Stimulated activated CD8-positive, alpha-beta memory T cell treated with anti-CD3 and anti-CD28 coated beads, Interleukin-2, amount 100 ng/mL, for 1 hour (primary cell): ENCODE measurements at places on chromosomes 12 and 14.

DNA sequence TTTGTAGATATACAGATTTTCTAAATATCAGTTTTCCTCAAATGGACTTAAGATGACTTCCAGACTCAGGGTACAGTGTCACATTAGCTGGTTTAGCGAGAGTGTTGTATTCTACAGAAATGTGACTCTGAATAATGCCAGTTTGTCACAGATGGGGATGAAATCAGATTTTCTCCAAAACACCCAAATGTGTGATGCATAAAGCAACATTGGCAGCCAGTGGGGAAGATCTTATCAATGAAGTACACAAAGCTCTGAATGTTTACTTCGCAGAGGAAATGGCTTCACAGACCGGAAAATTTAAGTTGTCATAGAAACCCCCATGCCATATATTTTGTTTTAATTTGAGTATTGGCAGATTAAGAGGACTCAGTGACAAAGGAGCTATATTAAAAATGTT, 29.9 kb downstream of the ANO4 start:
- no peak for DNase-seq

GRCh38 chr14:90534838-90535555, 138.2 kb downstream of the CALM1 start:
- DNase-seq: no peak

- no peak for DNase-seq
Observed at GRCh38 chr12:110340706-110341105, 59.7 kb downstream of the ATP2A2 start.

GRCh38 chr12:58925111-58925611, 4.9 kb upstream of the LRIG3 start:
- no peak for DNase-seq
